Fibroblast of skin of abdomen (primary cell): ENCODE measurements at places on chromosomes 11 and 22.

DNA sequence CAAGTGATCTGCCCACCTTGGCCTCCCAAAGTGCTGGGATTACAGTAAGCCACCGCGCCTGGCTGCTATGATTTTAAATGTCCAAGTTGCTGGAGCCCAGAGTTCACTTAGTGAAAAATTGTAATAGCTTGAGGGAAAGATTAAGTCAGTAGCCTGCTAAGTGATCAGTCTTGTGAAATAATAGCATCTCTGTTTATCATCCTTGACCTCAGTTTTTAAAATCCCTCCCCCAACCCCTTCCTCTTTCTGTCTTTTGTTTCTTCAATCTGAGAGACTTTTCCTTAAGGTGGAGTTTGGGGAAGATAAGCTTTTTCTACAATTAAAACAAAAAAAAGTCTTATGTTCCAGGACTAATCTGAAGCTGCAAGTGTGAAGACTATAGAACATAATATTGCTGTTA, 6.4 kb downstream of the HIPK3 start:
- no peak for DNase-seq

- no peak for DNase-seq
These were observed 327.0 kb upstream of the CCDC90B start for GRCh38 chr11:83612891-83613766.

DNA sequence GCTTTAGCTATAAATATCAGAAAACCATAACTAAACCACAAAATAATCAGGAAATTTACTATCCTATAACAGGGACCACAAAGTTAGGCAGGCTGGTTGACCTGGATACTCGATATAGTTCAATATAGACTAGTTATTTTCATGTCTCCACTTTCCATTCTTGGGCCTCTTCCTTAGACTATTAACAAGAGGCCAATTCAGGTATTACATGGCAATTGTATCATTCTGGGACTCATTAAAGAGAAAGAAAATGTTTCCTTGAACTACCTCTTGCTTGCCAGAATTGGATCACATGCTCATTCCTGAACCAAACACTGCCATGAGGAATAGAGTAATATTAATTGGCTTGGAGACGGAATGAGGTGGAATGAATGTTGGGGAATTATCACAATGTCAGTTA, 76.0 kb downstream of the EIF3M start:
- DNase-seq, result peak; percentile 2

DNA sequence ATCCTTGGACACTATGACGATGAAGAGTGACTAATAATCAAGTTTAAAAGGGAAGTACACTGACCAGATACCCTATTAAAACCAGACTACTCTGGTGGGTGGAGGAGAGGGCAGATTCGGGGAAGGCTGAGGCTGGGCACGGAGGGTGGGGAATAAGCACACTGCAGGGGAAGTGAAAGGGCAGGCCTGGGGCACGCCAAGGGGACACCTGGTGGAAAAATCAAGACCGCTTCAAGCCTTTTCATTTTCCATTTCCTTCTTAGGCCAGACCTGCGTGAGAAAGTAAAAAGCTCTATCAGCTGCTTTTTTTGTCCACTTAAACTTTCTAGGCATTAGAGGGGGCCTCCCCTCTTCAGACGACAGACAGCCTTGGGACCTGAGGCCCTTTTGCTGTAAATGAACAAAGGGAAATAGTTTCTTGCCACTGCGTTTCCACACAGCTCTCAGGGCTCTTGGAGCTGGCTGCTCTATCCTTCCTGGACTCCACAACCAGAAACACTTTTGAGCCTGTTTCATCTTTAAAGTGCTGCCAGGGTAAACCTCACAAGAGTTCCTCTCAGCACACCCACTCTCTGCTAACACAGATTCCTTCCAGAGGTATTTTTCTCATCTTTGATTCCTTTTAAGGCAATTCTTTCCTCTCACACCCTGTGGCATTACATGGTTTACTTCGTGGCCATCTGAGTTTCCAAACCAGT, 25.0 kb upstream of the SERPIND1 start:
- no peak for DNase-seq

DNA sequence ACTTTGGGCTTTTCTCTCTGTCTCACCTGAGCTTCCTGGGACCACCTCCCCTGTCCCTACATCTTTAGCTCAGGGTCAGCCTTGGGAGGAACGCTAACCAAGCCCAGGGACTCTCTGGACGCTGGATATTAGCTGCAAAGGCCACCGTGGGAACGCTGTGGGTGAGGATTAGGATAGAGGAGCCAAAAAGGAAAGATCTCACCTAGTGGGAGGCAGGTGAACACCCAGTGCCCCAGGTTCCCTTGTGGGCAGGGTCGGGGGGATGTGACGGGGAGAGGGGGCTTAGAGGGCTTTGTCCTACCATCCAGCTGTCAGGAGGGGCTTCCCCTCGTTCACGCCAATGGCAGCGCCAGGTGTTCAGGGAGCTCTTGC, 50.2 kb downstream of the LINC01488 start:
- no peak for DNase-seq

DNA sequence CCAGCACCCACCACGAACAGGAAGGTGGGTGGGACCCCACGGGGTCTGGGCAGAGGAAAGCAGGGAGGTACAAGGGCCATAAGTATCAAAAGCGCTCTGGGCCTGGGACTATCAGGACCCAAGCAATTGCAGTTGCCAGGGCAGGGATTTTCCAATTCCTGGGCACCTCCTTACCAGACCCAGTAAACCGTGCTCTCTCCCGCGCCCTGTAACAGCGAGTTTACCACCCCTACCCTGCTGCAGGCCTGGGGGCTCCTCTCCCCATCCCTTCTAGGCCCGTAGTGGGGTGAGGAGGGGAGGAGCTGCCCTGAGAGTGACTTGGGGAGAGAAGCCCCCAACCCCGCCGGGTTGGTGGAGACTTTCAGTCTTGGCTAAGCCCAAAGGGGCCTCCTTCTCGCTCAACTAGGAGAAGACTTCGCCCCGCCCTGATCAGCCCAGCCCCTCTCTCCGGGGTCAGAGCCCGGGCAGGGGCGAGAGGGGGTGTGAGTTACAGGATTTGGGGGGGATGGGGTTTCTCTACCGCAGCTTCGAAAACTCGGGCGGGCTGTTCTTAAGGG, 5.4 kb downstream of the PAX6 start:
- no peak for DNase-seq

DNA sequence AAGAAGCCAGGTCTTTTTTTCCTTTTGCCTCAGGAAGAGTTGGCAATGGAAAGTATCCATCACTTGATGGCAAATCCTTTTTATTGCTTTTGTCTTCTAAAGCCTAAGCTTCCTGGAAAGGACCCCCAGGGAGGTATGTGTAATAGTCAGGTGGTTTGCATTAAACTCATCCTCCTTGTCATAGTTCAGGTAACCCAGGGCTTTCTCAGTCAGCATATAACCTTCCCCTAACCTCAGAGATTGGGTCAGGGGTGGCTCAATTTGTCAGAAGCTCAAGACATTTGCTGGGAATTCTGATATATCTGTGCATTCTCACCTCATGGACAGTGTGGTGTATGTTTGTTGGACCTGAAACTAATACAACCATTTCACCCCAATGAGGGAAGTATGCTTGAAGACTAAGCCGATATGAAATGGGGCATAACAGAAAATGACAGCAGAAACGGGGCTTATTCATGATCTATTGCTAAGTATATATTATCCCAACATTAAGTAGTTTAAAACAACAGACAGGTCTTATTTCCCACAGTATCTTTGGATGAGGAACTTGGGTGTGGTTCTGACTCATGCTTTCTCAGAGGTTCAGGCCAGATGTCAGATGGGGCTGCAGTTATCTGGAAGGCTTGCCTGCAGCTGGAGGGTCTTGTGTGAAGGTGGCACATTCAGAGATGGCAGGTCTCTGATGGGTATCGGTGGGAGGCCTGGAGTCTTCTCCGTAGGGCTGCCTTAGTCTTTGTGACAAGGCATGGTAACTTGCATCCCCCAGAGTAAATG, 135.8 kb upstream of the SPON1 start:
- no peak for DNase-seq

DNA sequence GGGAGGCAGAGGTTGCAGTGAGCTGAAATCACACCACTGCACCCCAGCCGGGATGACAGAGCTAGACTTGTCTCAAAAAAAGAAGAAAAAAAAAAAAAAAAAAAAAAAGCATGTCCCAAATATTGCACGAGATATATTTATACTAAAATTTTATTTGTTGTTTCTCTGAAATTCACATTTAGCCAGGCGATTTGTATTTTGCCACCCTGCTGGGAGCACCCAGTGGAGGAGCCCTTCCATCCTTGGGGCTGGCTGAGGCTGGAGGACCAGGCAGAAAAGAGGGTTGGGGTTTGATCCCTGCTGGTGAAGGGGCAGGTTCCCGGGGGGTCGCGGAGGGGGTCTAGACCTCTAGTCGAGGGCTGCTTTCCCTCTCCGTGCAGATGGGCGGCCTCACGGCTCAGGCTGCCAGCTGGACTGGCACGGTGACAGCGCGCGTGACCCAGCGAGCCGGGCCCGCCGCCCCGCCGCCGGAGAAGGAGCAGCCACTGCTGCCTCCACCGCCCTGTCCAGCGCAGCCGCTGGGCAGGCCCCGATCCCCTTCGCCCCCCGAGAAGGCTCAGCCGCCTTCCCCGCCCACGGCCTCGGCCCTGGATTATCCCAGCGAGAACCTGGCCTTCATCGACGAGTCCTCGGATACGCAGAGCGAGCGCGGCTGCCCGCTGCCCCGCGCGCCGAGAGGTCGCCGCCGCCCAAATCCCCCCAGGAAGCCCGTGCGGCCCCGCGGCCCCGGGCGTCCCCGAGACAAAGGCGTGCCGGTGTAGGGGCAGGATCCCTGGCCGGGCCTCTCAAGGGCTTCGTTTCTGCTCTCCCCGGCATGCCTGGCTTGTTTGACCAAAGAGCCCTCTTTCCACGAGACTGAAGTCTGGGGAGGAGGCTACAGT, 952 bp upstream of the CATSPERZ start:
- DNase-seq, result no peak

GRCh38 chr11:130301002-130301401, 13.7 kb downstream of the ZBTB44 start:
- DNase-seq, result no peak

DNA sequence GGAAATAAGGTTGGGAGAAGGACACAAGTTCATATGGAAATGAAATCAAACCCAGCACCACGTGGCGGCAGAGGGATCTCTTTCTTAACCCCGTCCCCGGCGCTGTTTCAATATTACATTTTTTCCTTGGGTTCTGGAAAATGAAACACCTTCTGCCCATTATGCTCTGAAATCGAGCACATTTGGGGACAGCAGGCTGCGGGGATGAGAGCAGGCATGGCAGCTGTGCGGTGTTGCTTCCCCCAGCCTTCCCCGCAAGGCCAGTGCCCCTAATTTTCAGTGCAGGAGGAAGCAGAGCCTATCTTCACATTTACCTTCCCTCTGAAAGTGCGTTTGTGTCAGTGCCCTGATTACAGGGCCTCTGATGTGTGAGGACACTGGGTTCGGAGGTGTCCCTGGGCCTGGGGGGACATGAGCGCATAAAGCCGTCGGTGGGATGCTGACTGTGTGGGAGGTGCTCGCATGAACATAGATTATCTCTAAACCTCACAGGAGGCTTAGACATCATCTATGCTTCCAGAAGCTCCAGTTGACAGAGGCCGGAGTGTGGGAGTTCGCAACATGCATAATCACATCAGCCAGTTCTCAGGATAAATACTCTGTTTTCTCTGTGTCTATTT, 921.3 kb downstream of the BRD1 start:
- no peak for DNase-seq

DNA sequence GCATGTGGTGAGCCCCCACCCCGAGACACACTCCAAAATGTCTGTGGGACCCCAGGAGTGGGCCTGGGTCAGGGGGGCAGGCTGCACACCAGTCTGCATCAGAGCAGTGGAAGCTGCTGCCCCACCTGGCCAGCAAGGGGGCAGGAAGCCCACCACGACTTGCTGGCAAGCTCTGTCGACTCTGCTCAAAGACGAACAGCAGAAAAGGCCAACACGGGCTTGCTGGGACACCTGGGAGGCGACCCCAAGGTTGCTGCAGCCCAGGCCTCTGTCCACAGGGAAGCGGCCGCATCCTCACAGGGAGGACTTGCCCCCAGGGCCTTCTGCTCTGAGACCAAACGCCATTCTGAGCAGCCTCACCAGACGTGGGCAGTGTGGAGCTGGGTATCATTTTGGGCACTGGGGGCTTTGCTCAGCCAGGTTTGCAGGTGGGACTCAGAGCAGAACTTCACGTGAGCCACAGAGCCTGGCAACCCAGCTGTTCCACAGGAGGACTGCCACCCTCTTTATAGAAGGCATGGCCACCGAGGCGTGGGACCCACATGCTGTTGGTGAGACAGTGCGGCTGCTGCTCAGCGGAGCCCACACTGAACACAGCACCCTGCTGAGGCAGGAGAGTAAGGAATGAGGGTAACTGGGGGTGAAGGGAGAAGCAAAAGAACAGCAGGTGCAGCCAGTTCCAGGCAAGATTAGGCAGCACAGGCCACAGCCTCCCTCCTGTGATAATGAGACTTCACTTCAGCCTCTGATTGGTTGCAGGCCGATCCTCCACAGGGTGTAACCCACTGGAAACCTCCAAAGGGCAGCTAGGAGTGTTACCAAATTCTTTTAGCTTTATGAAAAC, 11.0 kb downstream of the IL17REL start:
- DNase-seq, result no peak

GRCh38 chr11:130308886-130309285, 5.8 kb downstream of the ZBTB44 start:
- DNase-seq, result no peak

- peak; percentile 86 for DNase-seq
These were observed 16.0 kb upstream of the PHLDA2 start for GRCh38 chr11:2945031-2945756.

DNA sequence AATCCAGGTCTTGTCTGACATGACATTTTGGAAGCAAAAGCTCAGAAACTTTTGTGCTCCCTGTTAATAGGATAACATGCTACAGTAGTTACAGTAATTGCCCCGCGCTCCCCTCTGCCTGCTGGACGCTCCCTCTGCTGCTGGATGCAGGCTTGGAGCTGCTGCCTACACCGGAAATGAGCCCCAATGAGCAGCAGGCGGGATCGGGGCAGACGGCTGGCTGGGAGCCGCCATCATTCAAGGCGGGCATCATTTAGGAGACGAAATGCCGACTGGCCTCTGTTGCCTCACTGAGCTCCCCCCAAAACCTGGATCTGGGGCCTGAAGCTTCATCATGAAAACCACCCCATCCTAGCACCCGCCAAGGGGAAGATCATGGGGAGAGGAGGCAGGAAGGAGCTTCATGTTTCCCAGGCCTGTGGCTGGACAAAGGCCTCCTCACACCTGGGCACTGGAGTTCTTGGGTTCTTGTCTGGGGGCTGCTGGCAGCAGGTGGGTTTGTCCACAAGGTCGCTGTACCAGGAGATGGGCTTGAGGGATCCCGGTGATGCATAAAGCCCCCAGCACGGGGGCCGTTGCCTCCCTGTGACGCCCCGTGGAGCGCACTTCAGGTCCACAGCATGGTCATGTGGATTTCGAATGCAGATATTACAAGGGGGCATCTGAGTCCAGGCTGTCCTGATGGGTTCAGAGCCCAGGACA, 664.3 kb downstream of the BRD1 start:
- no peak for DNase-seq
